Cortex of kidney (tissue), 1 donor: ENCODE measurements at places on chromosomes 6 and 20.

GRCh38 chr6:37731371-37731770 lies 33.7 kb upstream of the MDGA1 start:
- DNase-seq, result no peak

GRCh38 chr6:43275801-43276576 lies 22.1 kb upstream of the SLC22A7 start:
- DNase-seq, result no peak

DNA sequence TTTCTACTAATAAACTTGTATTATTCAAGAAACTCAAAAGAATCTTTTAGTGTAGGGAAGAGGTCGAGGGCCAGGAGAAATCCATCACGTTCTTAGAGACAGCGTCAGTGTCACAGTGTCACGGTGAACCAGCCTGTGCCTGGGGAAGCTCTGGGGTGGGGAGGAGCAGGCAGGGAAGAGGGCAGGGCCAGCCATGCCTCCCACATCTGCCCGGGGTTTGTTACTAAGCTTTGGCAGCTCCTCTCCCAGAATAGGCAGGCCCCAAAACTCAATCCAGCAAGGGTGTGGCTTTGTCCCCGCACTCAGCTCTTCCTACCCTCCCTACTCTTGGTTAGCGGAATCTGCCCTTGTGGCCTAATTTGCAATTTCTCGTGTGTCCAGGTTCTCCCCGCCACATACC lies 72.9 kb downstream of the TCP11 start:
- DNase-seq, result no peak

DNA sequence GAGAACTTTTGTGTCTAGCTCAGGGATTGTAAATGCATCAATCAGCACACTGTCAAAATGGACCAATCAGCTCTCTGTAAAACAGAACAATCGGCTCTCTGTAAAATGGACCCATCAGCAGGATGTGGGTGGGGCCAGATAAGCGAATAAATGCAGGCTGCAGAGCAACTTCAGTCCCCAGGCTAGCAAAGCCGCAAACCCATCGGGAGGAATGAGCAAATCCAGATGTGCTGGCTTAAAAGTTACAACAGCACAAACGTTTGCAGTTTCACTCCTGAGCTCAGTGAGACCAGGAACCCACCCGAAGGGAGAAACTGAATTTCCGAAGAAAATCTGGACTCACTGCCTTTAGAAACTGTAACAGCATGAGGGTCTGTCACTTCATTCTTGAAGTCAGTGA lies 21.9 kb upstream of the MBOAT1 start:
- no peak for DNase-seq

DNA sequence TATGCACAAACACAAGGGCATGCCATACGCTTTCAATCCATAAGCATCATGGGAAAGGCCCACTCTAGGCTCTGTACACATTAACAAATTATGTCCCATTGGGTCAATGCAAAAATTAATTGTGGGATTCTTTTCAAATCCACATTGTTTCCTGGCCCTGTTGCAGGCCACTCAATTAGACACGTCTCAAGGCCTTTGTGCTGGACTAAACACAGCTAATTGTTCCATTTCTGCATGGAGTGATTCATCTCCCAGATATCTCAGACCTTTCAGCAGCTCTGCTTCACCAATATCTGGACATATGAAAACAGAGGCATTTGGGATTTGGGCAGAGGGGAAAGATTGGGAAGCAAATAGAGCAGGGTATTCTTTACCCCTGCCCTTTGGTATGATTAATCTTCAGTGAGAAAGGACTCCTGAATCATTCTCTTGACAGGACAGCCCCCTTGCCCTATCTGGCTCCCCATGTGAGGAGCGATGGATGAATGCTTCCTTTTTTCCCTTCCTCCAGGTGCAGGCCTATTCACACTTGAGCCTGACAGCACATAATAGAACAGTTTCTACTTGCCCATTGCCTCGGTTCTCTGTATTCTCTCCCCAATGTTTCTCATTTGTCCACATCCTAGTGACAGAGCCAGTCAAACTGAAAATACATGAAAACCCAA lies 547.6 kb downstream of the HAO1 start:
- no peak for DNase-seq

- no peak for DNase-seq
These were observed 32.1 kb downstream of the ZNF217 start for GRCh38 chr20:53561505-53561904.

DNA sequence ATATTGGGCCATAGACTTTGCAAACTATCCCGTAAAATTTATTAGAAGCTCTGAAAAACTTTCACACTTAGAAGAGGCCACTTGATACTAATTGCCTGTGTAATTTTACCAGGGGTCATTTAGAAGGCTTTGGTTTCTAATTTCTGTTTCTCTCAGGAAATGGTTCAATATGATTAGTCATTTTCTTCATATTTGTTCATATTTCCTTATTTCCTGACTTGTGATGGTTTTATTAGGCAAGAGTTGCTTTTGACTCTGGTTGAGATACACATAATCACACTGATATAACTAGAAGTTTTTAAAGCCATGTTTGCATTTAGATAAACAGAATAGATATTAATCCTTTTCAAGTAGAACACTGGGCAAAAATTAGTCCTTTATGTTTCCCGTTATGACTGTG lies 11.8 kb upstream of the HBS1L start:
- no peak for DNase-seq

DNA sequence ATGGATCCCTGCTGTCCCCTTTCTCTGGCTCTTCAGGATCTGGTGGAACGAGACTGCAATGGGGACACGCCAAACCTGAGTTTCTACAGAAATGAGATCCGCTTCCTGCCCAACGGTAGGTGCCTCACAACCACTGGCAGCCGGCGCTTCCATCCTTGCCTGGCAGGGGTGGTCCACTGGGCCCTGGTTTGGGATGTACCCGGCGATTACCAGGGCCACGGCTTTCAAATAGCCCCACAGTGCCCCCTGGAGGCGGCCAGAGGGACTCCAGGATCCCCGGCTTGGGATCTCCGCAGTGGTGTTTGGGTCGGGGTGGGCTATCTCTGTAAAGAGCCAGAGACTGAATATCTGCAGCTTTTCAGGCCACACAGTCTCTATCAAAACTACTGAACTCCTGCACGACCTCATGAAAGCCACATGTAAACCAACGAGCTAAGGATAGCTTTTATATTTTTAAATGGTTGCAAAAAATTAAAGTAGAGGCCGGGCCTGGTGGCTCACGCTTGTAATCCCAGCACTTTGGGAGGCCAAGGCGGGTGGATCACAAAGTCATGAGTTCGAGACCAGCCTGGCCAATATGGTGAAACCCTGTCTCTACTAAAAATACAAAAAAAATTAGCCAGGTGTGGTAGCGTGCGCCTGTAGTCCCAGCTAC lies 3.7 kb downstream of the OGFR start:
- DNase-seq, result no peak

- no peak for DNase-seq
These were observed 412.1 kb downstream of the QKI start for GRCh38 chr6:163826629-163827028.

DNA sequence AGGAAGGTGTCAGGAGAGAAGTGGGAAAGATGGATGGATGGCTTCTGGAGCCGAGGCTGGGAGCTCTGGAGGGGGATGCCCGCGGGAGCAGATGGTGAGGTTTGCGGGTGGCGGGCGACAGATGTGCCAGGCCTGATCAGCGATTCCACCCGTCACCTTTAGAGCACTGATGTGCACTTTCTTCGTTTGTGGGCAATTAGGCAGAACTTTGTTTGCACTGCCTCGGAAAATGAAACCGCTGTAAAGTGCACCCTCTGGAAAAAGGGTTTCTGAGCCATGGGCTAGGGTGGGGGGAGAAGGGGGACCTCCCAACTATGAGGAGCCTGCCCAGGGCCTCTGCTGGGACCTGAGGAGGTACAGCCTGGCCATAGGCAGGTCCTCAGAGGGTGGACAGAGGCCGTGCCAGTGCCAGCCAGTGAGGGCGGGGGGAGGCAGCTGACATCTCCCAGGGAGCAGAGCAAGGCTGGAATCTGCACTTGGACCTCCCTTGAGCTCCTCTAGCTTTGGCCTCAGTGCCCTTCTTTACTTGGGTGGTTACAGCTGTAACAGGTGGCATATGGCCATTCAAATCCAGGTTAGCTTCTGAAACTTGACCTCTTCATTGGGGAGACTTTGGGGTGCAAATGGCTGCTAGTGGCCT lies 58.7 kb downstream of the CD40 start:
- no peak for DNase-seq

DNA sequence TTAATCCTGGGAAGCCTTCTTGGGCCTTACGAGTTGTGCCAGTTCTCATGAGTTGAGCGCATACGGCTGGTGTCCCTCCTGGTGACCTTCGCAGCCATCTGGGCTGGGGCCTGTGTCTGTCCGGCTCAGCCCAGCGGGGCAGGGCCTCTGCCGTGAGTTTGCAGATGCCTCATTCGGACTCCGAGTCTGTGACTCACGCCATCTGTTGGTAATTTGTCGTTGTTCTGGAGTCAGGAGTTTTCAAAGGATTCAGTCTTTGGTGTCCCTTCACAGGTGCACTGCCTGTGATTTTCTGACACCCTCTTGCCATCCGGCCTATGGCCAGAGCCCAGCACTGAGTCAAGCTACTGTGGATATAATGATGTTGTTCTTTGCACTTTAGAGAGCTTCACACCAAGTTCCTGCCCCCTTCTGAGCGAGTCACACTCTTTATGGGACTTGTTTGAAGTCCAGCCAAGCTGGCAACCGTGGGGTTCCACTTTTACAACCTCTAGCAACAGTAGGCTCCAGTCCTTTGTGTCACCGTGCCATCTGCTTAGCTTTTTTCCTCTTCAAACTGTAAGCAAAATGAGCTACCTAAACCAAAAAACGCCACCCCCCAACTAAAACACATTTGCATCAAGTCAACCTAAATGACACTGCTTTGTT lies 175.6 kb downstream of the AIG1 start:
- DNase-seq, result no peak

GRCh38 chr6:117907601-117908245 lies 659 bp downstream of the SLC35F1 start:
- no peak for DNase-seq

DNA sequence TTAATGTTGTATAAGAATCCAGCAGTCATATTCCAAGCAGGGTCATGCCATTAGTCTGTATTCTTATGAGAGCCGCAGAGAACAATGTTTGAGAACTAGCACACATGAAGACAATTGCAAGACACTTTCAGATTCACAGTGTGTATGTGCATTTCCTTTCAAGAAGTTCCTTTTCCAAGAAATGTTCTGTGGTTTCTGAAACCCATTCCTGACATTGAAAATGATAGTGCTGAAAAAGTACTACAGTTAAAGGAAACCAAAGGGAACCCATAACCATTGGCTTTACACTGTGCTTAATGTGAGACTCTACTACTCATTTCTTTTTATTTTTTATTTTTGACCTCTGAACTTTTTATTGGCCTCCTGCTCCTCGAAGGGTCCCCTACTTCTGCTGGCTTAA lies 4.2 kb upstream of the CALHM6 start:
- no peak for DNase-seq

GRCh38 chr6:6293317-6293716 lies 27.1 kb downstream of the F13A1 start:
- no peak for DNase-seq

GRCh38 chr6:121485359-121485811 lies 49.9 kb downstream of the GJA1 start:
- DNase-seq, result no peak

- no peak for DNase-seq
These were observed 39.0 kb downstream of the NCOA3 start for GRCh38 chr20:47540443-47541354.
